Stimulated activated CD4-positive, alpha-beta T cell treated with anti-CD3 and anti-CD28 coated beads, Interleukin-4, amount 100 ng/mL, for 48 hours (primary cell): ENCODE measurements at places on chromosomes 16 and 17.

GRCh38 chr16:51607201-51607651 lies 456.2 kb upstream of the SALL1 start:
- no peak for DNase-seq

DNA sequence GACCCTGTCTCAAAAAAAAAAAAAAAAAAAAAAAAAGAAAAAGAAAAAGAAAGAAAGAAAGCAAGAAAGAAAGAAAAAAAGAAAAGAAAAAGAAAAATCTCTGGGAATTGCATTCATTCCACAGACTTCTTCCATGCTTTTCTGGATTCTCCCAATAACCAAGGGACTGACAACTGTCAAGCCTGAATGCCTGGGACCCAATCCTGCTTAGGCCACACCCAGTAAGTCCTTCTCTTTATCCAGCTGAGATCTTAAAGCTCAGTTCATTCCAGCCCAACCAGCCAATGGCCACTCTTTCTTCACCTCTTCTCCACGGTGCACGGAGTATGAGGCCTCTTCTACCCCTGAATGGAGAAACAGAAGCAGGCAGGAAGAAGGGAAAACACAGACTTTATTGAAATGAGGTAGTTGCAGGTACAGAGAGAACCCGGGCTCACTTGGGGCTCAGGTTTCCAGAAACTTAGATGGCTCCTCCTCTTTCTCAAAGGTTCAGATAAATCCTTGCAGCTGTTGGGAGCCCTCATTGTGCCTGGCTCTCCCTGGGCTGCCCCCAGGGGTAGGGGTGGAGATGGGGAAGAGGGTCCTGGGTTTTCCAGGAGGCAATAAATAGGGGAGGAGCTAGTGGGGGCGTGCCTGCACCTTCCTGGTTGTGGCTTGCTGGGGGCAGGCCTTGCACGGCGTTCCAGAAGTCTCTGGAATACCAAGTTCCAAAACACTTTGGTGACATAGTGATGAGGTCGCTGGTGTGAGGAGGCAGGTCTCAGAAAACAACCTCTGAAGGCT lies 2.5 kb downstream of the HOXB1 start:
- DNase-seq = no peak

- no peak for DNase-seq
Measured at GRCh38 chr16:50340578-50340977, 28.2 kb downstream of the BRD7 start.

GRCh38 chr16:78097548-78097947 lies 1.9 kb upstream of the WWOX start:
- no peak for DNase-seq

- DNase-seq = peak; percentile 6
Measured at GRCh38 chr17:44065668-44066203, 735 bp downstream of the LSM12 start.
